Left cardiac atrium (tissue), 4 donors: ENCODE measurements at places on chromosomes 2 and 18.

GRCh38 chr2:167484875-167485274, 596.6 kb downstream of the XIRP2 start:
- no peak for DNase-seq

- no peak for DNase-seq
Observed at GRCh38 chr18:57088883-57089282, 58.0 kb upstream of the BOD1L2 start.

- DNase-seq = no peak
Observed at GRCh38 chr18:79314838-79315388, 80.8 kb upstream of the NFATC1 start.

- no peak for DNase-seq
Observed at GRCh38 chr2:18762667-18763066, 173.3 kb upstream of the NT5C1B start.

DNA sequence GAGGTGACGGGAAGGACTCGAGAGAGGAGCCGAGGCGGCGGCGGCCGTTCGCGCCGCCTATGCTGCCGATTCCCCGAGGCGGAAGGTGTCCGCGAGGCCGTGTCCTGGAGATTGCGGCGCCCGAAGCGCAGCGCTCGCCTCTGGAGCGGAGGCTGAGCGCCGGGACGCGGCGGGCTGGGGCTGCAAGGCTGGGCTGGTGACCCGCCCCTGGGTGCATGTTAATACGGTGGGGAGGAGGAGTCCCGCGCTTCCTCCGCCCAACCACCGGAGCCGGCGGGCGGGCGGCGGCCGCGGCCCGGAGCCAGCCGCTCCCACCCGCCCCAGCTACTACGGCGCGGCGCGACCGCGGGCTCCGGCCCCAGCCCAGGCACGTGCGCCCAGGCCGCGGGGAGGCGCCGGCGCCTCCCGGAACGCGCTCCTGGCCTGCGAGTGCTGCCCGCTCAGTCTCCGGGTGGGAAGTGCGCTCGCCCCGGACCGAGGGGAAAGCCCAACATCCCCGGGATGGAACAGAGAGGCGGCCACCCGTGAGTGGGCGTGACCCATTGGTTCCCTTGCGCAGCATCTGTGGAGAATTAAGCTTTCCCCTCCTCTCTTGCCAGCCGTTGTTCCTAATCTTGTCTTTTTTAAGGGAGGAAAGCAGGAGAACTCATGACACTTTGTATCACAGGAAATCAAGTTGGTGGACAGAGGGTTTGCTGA, at the start of gene DLGAP1:
TSS of gene DLGAP1 (minus strand) at position 195 of the 699 bp plus-strand sequence.
- DNase-seq = peak; percentile 30

GRCh38 chr2:148614322-148615049, 30.1 kb upstream of the EPC2 start:
- no peak for DNase-seq

- DNase-seq = no peak
Observed at GRCh38 chr2:15155959-15156574, 405.1 kb downstream of the NBAS start.

- DNase-seq = no peak
Observed at GRCh38 chr2:170087413-170087793, 90.5 kb upstream of the MYO3B start.

- DNase-seq = no peak
Observed at GRCh38 chr18:56891116-56891515, 240.0 kb downstream of the WDR7 start.

DNA sequence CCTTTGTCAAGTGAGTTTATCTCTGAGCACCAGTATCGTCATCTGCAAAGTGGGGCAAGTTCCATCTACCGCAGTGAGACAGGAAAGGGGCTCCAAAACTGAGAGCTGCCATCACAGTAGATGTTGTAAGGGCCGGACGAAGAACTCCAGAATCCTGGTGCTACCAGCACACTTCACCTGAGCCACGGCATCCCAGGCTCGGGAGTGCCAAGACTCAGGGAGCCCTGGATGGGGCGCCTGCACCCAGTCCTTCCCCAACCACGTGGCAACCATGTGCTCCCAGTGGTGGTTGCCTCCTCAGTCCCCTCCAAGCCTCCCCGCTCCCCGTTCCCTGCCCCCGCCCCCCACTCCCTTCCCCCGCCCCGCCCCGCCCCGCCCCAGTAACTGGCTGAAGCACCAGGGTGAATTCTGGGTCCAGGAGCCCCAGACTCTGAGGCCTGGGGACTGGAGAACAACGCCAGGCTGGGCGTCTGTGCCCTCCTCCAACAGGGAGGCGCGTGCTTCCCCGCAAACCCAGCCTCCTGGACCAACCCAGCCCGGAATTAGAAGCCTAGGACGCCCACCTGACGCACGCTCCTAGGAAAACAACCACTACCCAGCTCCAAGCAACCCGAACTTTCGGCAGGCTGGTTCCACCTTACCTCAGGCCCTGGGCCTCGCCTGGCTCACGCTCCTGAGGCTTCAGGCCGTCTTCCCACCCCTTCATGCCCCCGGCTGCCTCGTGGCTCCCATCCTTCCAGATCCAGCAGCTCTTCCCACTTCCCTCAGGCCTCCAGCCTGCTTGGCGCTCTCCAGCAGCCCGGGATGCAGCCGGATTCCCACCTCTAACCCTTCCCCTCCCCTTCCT, 67.6 kb downstream of the LAMA3 start:
- no peak for DNase-seq

- DNase-seq = no peak
Observed at GRCh38 chr18:69035756-69036155, 237.9 kb downstream of the CCDC102B start.

DNA sequence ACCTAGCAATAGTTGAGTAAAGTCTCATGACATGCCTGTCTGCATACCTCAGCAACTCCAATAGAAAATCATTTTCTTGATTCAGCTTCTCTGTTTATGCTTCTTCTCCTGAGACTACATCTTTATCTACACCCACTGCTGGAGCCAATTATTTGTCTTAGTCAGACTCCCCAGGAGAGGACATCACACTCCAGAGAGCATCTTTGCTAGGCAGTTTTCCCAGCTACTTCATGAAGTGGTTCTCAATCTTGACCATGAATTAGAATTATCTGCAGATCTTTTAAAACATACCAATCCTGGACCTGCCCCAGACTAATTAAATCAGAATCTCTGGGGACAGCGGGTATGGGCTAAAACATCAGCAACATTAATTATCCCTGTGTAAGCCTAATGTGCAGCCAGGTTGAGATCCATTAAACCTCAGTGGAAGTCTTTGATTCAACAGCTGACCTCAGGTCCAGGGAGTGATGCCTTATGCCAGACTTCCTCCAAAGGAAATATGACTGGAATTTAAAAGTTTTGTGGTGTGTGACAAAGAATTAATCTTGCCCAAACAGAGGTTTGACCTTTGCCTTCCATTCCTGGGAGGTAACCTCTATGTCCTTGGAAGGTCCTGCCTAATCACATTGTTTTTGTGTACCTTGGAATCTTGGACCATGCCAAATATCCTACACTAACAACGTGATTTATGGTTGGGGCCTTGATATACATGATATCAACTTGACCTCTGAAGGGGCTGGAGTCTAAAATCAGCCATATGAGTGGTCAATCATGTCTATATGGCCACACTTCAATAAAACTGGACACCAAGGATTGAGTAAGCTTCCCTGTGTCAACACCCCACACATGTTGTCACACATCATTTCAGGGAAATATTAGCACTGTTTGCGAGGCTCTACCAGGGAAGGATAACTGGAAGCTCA, 99.3 kb upstream of the DNAJC10 start:
- no peak for DNase-seq

DNA sequence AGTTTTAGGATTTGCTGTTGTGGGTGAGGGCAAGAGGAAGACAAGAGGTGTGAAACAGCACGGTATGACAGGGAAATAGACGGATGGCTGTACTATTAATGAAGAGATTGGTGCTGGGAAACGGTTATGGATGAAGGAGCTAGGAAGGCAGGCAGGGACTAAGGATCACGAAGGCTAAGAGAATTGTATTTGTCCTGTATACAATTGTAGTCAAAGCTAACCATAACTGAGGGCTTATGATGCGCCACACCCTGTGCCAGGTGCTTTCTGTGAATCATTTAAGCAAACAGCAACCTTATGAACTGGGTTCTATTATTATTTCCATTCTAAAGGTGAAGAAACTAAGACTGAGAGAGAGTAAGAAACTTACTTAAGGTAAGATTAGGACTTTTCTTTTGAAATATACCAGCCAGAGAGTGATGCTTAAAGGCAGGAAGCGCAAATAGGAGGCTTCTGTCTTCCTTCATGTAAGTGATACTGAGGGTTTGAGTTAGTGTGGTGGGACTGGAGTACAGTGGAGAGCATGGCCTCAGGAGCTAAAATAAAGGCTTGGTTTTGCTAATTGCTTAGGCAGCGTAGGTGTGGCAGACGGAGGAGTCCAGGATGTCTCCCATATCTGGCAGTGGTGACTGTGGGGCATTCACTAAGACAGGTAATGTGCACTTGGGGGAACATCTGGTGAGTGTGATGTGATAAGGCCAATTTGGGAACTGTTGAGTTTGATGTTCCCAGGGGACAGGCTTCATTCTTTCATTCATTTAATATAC, 85.8 kb downstream of the PLEKHM3 start:
- DNase-seq = no peak

DNA sequence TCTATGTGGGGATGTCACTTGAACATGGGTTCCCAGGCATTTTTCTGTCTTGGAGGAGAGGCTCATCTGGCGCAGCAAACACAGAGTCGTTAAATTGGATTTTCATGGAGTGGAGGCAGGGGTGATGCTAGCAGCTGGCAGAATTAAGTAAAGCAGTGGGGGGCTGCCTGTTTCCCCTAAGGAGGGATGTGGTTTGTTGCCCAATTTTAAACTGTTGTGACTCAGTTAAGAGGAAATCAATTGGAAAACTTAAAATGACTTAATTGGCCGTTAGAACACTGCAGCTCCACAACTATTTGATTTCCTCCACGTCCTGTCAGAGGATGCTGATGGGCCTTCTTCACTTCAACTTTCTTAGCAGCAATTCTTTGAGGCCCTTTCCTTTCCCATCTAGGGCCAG, 354.1 kb upstream of the ATP5MC3 start:
- no peak for DNase-seq

DNA sequence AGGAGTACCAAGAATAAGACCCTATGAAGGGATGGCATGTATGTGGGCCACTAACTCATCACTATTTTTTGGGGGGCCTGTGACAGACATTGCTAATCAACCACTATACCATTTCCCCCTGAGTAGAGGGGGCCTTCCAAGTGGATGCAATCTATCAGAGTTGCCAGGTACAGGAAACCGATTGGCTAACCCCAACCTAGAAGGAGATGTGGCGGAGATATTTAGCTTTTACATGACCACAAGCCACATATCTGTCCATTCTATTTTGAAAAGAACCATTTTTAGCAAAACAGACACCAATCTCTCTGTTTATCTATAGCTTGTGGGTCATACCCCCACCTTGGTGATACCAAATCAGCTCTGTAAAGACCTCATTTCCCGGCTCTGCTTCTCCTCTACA, 51.0 kb downstream of the PAX8 start:
- no peak for DNase-seq

DNA sequence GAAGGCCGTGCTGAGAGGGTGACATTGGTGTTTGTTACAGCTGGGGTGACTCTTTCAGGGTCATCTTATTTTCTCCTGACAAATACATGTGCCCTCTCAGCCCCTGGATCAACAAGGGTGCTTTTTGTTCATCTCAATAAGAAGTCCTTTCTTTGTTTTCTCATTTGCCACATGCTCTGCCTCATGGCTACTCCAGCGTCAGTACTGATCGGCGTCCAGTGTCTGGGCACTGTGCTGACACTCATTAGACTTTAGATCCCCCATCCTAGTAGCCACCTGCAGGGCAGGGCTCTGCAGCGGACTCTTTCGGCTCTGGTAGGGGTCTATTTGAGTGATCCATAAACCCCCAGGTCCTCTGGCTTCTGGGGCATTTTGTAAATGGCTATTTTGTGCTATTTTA, 38.4 kb downstream of the NPPC start:
- no peak for DNase-seq

DNA sequence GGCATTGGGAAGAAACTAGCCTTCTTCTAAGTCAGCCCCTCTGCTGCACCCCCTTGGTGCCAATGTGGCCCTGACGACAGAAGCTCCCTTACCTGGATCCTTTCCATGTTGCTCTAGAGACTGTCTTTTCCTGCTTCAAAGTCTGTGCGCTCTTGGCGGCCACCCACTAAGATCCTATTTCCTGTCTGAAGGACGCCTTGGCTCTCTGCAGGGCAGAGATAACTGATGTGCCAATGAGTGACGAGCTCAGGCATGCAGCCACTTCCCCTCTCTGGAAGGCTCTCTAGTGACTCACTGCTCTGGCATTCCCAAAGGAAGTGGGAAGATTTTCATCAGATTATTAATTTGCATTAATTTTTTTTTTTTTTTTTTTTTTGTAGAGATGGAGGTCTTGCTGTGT, 273.5 kb downstream of the CDH20 start:
- DNase-seq = peak; percentile 89

DNA sequence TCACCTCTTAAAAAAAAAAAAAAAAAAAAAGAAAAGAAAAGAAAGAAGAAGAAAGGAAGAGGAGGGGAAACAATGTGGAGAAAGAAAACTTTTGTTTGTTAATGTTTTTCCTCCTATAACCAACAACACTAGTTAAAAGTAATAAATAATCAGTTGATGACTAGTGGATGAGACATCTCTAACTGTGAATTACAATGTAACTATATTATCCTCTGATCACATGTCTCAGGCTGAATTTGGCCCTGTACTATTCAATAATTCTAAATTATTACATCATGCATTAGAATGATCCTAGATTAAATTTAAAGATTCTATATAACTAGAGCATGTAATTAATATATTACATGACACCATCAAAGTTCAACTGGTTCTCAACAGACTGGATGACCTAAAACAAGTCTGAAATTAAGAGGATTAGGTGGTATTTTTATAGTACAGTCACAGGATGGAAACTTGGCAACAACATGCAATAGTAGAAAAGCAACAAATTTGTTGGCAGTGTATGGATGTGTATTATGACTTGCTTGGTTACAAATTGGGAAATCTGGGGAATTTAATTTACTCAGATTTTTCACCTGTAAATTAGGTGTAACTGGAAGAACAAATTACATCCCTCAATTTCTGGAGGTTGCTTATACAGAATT, 269.3 kb upstream of the SETBP1 start:
- no peak for DNase-seq

DNA sequence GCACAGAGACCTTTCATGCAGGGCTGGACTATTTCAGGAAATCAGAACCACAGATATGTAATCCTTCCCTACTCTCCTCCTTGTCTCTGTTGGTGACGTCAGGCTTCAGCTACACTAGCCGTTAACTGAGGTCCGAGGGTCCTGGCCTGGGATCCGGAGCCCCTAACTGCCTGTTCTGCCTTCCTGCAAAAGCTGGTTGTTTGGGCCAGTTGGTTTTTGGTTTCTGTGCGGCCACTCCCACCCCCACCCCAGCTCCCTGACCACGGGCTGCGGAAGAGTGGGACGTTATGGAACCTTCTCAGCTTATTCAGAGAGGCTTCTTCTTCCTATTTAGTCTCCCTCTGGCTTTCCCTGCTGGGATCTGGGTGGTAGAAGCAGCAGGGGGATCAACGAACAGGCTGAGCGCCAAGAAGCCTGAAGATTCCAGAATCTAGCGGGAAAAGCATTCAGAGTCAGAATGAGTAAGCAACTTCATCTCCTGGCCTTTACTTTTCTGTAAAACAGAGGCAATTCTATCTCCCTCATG, 49.3 kb upstream of the ROCK2 start:
- no peak for DNase-seq
